ENCODE measurements at places on chromosomes 3 and 15.

- no peak for DNase-seq
Observed at GRCh38 chr3:65974509-65974908, 64.2 kb downstream of the MAGI1 start.

DNA sequence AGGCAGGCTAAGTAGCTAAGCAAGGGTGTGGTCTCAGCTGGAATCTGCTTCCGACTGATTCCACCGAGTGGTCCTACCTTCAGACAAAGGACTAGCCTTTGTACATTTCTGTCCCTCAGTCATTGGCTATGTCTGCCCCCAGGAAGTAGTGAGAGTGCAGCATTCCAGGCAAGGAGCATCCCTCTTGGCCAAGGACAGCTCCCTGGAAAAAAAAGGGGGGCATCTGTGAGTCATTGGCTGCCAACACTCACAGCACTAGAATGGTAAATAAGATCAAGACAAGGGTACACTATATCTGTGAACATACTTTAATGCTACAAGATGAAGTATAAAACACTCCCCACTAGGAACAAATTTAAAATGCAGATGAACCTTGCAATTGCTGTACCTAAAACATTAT lies 66.8 kb downstream of the STAC start:
- no peak for DNase-seq

GRCh38 chr3:124504332-124505059 lies 225.8 kb upstream of the UMPS start:
- DNase-seq: no peak

- no peak for DNase-seq
Observed at GRCh38 chr3:47319956-47320355, 37.2 kb downstream of the KLHL18 start.

GRCh38 chr15:67358812-67359211 lies 104.2 kb downstream of the IQCH start:
- no peak for DNase-seq

Measured in left renal pelvis (tissue), 4 donors.